Fibroblast of the aortic adventitia (primary cell): ENCODE measurements at places on chromosomes 16 and 17.

GRCh38 chr16:29852654-29853053 lies 10.4 kb downstream of the CDIPT start:
- peak; percentile 43 for DNase-seq

GRCh38 chr17:15023589-15024336 lies 241.4 kb downstream of the PMP22 start:
- no peak for DNase-seq

GRCh38 chr16:67157892-67158635 lies 1.6 kb downstream of the TRADD start:
- no peak for DNase-seq

DNA sequence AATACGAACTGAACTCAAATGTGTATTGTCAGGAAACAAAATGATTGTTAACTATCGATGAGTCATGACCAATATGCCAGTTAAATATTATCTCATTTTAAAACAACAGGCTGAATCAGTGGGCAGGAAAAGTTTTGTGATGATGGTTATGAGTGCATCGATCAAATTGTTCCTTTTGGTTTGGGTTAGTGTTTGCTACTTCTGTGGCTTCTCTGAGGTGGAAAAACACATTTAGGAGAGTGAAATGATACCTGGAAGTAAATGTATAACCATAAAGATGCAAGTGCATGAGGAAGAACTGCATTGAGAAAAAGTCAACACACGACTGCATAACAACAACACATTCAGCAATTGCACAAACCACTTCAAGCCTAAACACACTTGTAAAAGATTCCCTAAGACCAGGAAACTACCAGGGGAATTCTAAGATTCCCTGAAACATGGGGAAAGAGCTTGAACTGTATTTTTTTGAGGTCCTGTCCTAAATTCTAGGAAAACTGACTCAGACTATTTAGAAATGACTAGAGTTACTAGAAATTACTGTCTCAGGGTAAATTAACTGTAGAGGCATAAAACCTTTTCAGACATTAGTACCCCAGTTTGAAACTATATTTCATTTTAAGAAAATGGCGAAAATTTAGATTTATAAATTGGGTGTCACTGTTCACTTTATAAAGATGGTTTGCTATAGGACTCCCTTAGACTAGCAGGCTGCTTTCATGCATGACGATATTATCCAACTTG lies 44.8 kb downstream of the CDYL2 start:
- no peak for DNase-seq

DNA sequence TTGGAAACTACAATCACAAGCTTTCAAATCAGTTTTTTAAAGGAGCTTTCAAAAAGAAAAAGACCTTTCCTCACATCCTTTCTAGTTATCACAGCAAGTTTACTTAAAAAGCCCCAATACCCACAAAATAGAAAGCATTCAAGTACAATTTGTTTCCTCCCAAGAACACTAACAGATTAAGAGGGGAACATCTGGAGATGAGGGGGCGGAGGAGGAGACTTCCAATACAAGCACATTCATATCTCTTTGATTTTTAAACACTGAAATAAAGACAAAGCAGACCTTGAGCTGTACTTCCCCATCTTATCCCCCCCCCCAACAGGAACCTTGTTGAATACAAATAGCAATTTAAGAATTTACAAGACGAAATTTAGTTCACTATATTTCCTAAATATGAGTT lies 2.0 kb downstream of the YWHAE start:
- DNase-seq = peak; percentile 31

GRCh38 chr17:21360048-21360447 lies 16.1 kb upstream of the KCNJ12 start:
- no peak for DNase-seq

- no peak for DNase-seq
These were observed 49.3 kb upstream of the FBXO47 start for GRCh38 chr17:39016193-39017153.

DNA sequence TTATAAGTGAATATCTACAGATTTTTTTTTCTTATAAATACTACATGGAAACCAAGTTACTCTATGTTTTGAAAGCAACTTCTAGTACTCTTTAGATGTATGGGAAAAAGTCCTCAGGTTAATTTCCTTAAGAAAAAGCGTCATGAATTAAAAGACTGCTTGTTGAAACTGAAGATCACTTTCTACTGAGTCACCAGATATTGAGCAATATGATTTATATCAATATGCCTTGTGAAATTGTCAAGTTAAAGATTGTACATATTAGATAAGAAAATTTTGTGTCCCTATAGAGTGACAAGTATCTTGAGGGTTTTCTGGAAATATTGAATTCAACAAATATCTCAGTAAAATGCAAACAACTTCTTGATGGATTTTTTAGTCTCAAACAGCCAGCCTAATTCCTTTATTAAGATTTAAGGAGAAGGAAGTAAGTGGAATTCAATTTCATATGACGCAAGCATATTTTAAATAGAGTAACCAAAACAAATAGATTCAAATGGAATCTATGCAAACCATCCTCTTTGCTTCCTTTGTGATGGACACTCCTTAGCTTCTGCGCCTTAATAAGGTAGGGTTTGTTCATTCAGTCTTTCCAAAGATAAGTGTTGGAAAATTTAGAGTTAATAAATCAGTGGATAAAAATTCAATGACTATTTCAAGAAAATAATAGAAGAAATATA lies 16.6 kb downstream of the KRT12 start:
- DNase-seq = no peak

DNA sequence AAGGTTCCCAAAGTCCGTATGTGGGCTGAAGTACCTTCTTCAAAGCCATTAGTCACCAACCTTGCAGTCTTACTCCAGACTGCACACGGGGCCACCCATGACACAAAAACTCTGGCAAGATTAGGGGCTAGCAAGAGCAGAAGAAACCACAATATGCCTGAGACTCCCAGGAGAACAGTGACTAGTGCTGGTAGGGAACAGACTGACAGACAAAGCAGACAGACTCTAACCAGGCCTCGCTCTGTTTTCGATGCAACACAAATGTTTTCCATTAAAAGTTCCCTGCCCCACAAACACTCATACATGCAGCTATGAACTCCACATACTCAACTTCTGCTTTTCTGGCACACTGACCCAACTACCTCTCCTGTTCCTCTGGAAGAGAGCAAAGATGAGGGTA lies 102.2 kb downstream of the HIC1 start:
- DNase-seq = peak; percentile 88

GRCh38 chr16:19588661-19589060 lies 33.2 kb downstream of the VPS35L start:
- DNase-seq = peak; percentile 28

DNA sequence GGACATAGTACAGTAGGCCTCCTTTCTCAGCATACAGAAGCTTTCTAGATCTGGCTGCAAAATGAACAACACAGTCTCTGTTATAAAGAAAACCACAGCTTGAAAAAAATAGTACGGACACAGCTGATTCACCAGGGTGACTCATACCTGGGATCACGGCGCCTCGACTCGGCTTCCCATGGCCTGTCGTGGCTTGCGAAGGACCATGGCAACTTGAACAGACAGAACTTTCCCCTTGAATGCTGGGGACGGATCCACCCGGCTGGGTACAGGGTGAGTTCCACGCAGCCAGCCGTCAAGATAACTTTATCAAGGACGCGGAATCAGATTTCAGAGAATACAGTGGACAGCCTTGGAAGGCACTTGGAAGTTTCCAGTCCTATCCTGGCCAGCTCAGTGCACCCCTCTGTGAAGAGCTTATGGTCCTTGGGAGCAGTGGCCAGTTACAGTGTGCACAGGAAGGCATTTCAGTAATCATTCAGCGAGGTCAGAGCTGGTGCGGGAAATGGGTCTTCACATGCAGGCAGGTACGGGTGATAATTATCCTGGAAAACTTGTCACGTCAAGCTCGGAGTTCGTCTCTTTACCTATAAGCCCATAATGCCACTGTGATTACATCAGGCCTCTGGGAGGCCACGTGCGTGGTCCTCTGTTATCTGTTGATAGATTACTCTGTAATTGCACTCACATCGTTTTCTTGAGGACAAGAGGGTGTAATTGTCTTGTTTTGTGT lies 57.9 kb upstream of the MAF start:
- DNase-seq = peak; percentile 9

DNA sequence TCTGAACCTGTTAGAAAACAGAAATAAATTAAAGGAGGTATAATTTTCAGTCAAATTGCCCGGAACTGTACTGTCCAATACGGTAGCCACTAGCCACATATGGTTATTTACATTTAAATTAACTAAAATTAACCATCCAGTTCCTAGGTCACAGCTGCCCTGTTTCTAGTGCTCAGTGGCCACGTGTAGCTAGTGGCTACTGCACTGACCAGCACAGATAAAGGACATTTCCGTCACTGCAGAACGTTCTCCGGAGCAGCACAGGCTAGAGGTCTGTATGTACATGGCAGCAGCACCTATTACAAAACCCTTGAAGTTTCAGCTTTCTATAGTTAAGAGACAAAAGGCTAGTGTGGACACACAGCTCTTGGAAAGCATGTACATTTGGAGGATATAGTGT lies 33.7 kb downstream of the CPSF4L start:
- no peak for DNase-seq

- no peak for DNase-seq
These were observed 6.1 kb upstream of the GAA start for GRCh38 chr17:80095038-80095843.

GRCh38 chr16:66846831-66847230 lies 2.6 kb downstream of the CA7 start:
- DNase-seq = no peak

DNA sequence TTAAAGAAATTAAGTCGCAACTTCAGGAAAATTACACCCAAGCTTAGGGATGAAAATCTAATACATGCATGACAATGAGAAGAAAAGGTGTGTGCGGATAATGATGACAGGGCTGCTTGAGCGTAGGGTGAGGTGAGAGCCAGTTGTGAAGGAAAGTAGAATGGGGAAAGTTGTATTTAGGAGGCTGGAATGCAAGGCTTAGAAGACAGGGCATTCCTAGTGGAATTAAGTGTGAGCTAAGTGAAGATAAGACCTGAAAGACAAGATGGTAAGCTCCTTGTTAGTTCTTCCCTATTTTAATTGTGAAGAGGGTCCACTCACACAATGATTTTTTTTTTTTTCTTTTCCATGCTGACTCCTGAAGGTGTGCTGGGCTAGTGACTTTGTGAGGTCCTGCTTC lies 519.5 kb upstream of the SALL1 start:
- DNase-seq = no peak

DNA sequence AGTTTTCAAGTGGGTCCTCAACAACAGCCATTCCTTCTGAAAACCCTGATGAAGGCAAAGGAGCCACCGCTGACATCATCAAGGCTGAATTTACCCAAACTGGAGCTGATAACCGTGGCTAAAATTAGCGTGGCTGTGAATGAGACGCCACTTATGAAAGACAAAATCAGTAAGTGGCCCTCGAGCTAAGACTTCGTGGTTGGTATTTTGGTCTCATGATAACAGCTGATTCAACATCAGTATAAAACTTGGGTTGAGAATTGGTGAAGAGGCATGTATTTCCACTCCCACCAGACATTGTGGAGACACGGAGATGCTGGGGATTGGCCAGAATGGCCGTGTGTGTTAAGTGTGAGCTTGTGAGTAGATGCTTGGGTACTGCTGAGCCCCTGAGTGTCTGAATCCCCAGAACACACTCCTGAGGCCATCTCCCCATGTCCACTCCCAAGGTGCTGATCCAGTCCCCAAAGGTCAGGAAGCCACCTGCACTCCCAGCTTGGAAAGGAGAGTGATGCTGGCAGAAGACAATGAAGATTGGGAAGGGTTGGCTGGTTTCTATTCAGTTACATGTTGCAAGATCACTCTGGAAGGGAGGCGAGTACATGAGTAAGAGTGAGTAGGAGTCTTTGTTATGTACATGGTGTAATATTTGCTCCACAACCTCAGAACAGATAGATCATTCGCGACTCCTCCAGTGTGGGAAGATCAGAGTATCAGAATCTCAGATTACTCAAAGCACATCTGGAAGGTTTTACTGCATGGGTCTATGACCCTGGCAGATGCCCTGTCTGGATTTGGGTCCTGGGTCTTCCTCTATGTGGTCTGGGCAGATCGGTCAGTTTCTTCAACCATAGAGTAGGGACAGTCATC lies 207.7 kb downstream of the HS3ST3A1 start:
- DNase-seq = peak; percentile 83

DNA sequence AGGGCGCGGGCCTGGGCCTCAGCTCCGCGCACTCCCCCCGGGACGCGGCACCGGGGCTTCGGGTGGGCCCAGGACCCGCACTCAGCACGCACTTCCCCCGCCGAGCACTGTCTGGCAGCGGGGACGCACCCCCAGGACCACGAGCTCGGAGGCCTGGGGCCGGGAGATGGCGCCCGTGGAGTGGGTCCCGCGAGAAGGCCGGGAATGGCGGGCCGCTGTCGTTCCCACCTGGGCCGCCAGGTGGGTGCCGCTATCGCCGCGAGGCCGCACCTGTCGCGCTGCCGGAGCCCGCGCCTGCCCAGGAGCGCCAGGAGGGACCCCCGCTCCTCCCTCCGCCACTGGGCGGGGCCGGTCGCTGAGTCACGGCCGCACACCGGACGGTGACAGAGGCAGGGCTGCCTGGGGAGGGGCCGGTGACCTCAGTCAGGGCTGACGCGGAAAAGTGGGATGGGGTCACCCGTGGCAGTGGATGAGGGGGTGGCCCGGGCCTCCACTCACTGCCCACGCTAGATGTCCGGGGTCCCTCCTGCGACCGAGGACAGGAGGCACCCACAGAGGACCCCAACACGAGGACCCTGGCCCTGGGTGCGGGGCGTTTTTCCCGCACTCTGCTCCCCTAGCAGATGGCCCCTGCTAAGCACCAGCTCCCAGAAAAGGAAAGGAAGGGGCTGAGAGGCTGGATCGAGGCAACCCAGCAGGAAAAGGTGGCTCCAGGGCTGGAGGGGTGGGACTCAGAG lies 6.9 kb upstream of the ACTG1 start:
- DNase-seq = no peak

GRCh38 chr16:29898135-29898803 lies 1.1 kb downstream of the SEZ6L2 start:
- DNase-seq = no peak

- no peak for DNase-seq
These were observed 167.6 kb downstream of the CNTNAP4 start for GRCh38 chr16:76444832-76445231.

GRCh38 chr17:67150826-67151225 lies 94.2 kb downstream of the HELZ start:
- no peak for DNase-seq

DNA sequence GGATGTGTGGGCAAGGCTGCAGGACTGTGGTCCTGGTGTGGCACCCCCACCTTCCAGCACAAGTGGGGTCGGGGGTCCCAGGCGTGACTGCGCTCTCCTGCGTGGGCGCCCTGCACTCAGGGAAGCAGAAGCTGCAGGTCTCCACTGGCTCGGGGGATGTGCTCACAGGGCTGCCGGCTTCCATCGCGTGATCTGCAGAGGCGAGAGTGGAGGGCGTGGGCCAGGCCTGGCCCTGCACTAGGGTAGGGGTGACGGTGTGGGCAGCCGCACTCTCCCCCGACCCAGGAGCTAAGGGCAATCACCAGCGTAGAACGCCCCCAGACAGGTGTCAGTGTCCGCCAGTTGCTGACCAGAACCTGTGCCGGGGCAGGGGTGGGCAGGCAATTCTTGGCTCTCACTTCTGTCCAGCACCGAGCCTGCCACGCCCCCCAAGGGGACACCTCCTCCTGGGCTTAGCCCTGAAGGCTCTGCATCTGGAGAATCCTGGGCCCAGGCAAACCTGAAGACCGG lies 32.3 kb downstream of the TNFRSF13B start:
- DNase-seq = no peak

GRCh38 chr16:11556945-11557720 lies 29.6 kb downstream of the LITAF start:
- no peak for DNase-seq
